Ascending aorta (tissue), 2 donors: ENCODE measurements at places on chromosomes 7 and 10. TPM values are rescaled to one million over a fixed set of nuclear protein-coding genes. Genes with fewer than 3 reads are reported as not detected.

GRCh38 chr10:6494936-6495592 lies 85.0 kb downstream of the PRKCQ start:
- no peaks in the 10 kb centered on the region for H3K27me3 ChIP-seq
- H3K36me3 ChIP-seq = no peaks in the 10 kb centered on the region
- no peak for DNase-seq
- no peak overlapping the region for H3K27ac ChIP-seq
- H3K4me1 ChIP-seq = no peaks in the 10 kb centered on the region

DNA sequence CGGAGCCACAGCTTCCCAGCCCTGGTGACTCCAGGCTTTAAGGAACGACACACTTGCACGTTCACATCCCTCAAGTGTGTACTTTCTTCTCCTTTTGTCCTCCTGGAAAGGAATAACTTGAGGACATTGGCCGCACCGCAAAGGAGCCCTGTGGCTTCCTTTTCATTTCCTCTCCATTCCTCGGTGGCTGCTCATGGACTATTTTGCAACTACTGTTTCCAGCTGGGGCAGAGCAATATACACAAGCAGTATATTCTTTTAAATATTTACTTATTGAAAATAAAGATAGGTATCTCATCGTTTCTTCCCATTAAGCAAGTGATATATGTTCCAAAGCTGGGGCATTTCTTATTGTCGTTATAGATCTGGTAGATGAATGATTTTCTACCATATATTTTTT lies 97.2 kb upstream of the LYZL1 start:
- no peak overlapping the region for H3K27ac ChIP-seq
- H3K27me3 ChIP-seq = no peaks in the 10 kb centered on the region
- H3K4me1 ChIP-seq = no peaks in the 10 kb centered on the region
- H3K4me3 ChIP-seq = no peak overlapping the region
- DNase-seq = no peak

DNA sequence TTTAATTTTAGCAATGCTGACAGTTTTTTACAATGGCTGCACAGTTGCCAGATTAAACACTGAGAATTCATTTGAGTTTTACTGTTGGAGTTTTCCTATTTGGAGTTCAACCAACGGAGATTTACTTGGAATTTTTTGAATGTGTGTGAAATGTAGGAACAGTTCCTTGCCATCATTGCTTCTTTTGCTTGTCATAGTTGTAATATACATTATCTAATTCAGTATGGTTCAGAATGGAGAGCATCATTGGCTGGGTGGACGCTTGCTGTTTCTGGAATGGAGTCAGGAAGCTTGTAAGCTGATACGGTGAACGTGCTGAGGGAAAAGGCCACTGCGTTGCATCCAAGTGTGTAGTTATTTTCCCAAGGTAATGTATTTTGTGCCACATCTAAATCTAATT lies 404.3 kb upstream of the KLF6 start:
- no peak overlapping the region for H3K4me3 ChIP-seq
- H3K27me3 ChIP-seq = no peaks in the 10 kb centered on the region
- no peaks in the 10 kb centered on the region for H3K4me1 ChIP-seq

GRCh38 chr7:50696810-50697582 lies 85.7 kb downstream of the GRB10 start:
- DNase-seq = no peak
- no peak overlapping the region for H3K27ac ChIP-seq
- H3K4me1 ChIP-seq = no peaks in the 10 kb centered on the region

DNA sequence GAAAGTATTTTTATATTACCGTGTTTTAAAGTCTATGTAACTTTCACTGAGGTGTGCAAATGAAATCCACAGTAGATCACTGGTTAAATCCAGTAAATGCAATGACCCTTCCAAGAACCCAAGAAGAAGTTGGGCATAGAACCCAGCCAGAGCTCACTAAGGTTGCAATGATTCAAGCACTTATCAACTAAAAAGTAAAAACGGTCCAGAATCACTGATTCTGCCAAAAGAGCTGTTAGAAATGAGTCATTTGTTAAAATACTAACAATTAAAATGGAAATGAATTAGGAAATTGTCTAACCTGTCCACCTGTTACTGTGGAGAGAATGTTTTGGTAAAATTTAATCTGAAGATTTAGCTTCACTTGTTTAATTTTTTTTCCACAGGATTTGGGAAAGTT lies 74.4 kb downstream of the ANK3 start:
- no peaks in the 10 kb centered on the region for H3K36me3 ChIP-seq
- DNase-seq = no peak
- H3K27ac ChIP-seq = no peak overlapping the region
- no peaks in the 10 kb centered on the region for H3K27me3 ChIP-seq
- no peaks in the 10 kb centered on the region for H3K4me1 ChIP-seq

DNA sequence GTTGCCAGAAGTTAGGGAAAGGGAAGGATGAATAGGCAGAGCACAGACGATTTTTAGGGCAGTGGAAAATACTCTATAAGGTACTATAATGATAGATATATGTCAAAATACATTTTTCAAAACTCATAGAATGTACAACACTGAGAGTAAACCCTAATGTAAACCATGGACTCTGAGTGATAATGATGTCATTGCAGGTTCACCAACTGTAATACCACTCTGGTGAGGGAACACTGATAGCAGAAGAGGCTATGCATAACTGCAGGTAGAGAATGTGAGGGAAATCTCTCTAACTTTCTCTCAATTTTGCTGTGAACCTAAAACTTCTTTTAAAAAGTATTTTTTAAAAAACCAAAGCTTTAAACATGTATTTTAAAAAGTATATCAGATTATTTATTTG lies 22.1 kb downstream of the POT1 start:
- DNase-seq = no peak
- H3K4me1 ChIP-seq = no peaks in the 10 kb centered on the region

- no peak overlapping the region for H3K4me3 ChIP-seq
- H3K36me3 ChIP-seq = no peaks in the 10 kb centered on the region
- H3K27ac ChIP-seq = no peak overlapping the region
- H3K27me3 ChIP-seq = no peaks in the 10 kb centered on the region
- H3K4me1 ChIP-seq = no peaks in the 10 kb centered on the region
Observed at GRCh38 chr7:48421357-48421756, 250.1 kb downstream of the ABCA13 start.

DNA sequence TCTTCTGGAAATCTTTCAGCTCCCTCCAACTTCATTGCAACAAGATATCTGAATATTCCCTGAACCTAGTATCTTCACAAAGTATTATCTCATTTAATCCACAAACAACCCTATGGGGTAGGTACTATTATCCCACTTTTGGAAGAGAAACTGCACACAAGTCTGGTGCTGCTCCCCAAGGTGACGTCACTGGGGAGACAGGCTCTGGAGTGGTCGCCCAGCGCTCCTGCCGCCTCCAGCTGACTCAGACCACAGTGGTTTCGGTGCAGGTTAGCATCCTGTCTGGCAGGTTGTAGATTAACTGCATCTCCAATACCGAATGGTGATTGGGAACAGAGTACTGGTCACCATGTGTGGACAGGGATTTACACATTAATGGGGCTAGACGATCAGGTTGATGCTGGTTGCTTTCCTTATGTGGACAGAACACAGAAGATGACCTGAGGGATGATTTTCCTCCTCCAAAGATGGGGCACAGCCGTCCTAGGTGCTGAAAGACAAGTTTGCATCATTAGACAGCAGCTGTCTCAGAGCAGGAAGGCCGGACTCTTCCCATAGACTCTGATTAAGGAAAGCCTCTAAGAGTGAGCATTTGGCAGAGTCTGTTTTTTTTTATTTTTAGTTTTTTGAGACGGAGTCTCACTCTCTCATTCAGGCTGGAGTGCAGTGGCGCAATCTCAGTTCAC lies 128.6 kb downstream of the TRRAP start:
- H3K27me3 ChIP-seq = no peaks in the 10 kb centered on the region

ADCY1 gene
- total RNA-seq = 3.6 TPM
